ENCODE measurements at places on chromosomes 16 and 17. TPM values are rescaled to one million over a fixed set of nuclear protein-coding genes. Genes with fewer than 3 reads are reported as not detected.

The SKAP1 gene
- total RNA-seq = 60.5 TPM

- H3K4me3 ChIP-seq = peak overlapping the region; percentile 75
- peaks cover 24% of the 10 kb centered on the region for H3K36me3 ChIP-seq
- H3K27ac ChIP-seq = peak overlapping the region; percentile 42
- peaks cover 21% of the 10 kb centered on the region for H3K4me1 ChIP-seq
- DNase-seq = peak; percentile 49
Observed at GRCh38 chr17:64781014-64781756, 119.1 kb upstream of the SMURF2 start.

The SLC5A10 gene
- not detected for total RNA-seq

DNA sequence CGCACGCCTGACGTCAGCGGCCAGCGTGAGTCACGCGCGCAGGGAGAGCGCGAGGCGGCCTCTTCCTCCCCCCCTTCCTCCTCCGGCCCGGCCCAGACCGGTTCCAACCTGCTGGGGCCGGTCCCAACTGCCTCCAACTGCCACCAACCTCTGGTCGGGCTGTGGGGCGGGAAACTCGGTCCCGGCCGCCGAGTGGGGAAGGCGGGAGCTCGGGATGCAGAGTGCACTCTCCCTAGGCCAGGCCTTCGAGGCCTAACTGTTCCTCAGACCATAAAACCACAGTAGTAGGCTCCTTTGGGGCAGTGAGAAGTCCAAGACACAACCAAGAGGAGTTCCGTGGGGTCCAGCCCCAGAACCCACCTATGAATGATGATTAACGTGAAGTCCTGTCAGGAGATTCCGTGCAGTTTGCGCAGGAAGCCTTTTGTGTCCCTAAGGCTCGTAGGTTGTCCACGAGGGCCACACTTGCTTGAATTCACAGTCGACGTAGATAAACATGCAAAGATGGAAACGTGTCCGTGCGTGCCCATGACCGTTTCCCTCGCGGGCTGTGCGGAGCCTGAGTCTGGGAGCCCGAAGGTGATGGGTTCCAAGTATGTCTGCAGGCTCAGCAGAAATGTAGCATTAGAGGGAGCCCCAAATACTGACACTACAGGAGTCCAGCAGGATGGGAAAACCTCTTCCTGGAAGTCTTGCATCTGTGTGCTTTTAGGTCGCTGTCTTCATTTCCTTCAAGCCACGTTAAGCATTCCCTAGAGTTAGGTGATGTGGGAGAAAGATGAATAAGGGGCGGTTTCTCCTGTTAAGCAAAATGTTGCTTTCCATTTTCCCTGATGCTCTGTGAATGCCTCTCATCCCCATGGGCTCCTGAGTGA lies 647 bp downstream of the UNK start:
- H3K27ac ChIP-seq = peak overlapping the region; percentile 100
- H3K36me3 ChIP-seq = peaks cover 14% of the 10 kb centered on the region
- no peaks in the 10 kb centered on the region for H3K27me3 ChIP-seq

DNA sequence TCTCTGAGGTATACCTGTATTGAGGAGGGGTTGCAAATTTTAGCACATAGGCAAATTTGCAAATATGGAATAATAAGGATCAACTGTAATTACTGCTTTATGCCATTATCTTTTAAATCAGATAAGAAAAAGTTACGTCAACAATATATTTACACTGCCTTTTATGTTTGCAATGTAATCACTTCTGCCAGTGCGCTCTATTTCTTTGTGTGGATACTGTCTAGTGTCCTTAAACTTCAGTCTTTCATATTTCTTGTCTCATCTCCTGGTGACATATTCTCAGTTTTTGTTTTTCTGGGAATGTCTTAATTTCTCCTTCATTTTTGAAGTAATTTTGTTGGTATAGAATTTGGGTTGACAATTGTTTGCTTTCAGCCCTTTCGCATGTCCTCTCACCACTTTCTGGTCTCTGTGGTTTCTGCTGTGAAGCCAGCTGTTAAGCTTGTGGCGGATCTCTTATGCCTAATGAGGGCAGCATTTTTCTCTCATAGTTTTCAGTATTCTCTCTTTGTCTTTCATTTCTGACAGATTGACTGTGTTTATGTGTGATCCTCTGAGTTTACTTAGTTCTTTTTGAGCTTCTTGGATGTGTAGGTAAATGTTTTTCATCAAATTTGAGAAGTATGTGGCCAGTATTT lies 37.6 kb upstream of the ABCC11 start:
- peaks cover 12% of the 10 kb centered on the region for H3K4me1 ChIP-seq
- H3K27me3 ChIP-seq = no peaks in the 10 kb centered on the region
- H3K27ac ChIP-seq = no peak overlapping the region
- DNase-seq = no peak

GRCh38 chr17:77503916-77504651 lies 363.3 kb downstream of the SEC14L1 start:
- DNase-seq = no peak
- no peak overlapping the region for H3K4me3 ChIP-seq
- no peaks in the 10 kb centered on the region for H3K4me1 ChIP-seq

DNA sequence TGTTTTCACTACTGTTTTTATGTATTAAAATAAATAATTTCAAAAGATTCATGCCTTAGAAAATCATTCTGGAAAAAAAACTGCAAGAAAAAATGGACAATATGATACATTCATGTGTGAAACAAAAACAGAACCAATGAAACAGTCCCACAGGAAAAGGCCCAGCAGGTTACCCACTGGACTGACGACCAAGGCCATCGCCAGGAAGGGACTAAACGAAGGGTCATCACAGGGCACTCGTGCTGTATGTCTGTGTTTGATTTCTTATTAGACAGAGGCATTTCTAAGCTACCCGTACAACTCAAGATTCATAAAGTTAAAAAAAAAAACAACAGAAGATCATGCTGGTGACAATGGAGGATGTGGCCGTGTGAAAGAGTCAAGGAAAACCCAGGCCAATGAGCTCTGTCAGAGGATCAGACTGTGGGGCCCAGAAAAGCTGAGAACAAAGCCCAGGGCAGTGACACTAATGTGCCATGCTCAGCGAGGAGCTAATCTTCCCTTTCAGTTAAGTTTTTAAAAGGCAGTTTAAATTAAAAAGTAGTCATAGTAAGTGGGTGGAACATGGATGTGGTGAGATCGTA lies 31.8 kb downstream of the NSMCE1 start:
- H3K27ac ChIP-seq = peak overlapping the region; percentile 100
- no peaks in the 10 kb centered on the region for H3K27me3 ChIP-seq
- H3K4me3 ChIP-seq = peak overlapping the region; percentile 67
- H3K4me1 ChIP-seq = peaks cover 88% of the 10 kb centered on the region

The TXNL4B gene
- 17.1 TPM for total RNA-seq

The KRT24 gene
- total RNA-seq = not detected

- no peak for DNase-seq
- peaks cover 15% of the 10 kb centered on the region for H3K4me1 ChIP-seq
- no peaks in the 10 kb centered on the region for H3K36me3 ChIP-seq
Observed at GRCh38 chr17:60164697-60165096, 14.9 kb downstream of the CA4 start.

The CMTM1 gene
- total RNA-seq = 9.1 TPM

- peaks cover 7% of the 10 kb centered on the region for H3K36me3 ChIP-seq
- DNase-seq = no peak
- no peak overlapping the region for H3K27ac ChIP-seq
- no peak overlapping the region for H3K4me3 ChIP-seq
- no peaks in the 10 kb centered on the region for H3K27me3 ChIP-seq
Observed at GRCh38 chr17:82276938-82277337, 3.4 kb upstream of the CSNK1D start.

- no peaks in the 10 kb centered on the region for H3K4me1 ChIP-seq
- H3K27me3 ChIP-seq = peaks cover 9% of the 10 kb centered on the region
- no peak overlapping the region for H3K27ac ChIP-seq
- no peaks in the 10 kb centered on the region for H3K36me3 ChIP-seq
Observed at GRCh38 chr17:65470783-65471182, 90.7 kb downstream of the AXIN2 start.

DNA sequence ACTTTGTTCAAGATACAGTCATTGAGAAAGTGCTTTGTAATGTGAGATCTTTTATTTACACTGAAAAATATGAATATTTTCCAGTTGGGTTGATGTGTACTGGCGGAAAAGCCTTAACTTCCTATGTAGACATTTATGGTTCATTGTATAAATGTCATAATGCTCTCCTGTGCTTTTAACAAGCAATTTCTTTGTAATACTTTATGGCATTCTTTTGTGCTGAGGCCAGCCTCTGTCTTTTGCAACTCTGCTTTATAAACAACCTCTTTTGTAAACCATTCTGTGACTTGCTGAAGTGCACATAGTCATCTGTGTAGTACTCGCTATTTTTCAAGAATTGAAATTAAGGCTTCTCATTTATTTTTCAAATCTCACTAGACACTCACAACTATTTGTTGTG lies 291.2 kb downstream of the CDH11 start:
- no peak overlapping the region for H3K27ac ChIP-seq
- H3K36me3 ChIP-seq = no peaks in the 10 kb centered on the region
- H3K27me3 ChIP-seq = no peaks in the 10 kb centered on the region
- DNase-seq = no peak
- no peaks in the 10 kb centered on the region for H3K4me1 ChIP-seq

- H3K4me1 ChIP-seq = peaks cover 45% of the 10 kb centered on the region
- H3K4me3 ChIP-seq = peak overlapping the region; percentile 89
- peak overlapping the region; percentile 68 for H3K27ac ChIP-seq
- no peak for DNase-seq
- no peaks in the 10 kb centered on the region for H3K27me3 ChIP-seq
- H3K36me3 ChIP-seq = no peaks in the 10 kb centered on the region
Observed at GRCh38 chr17:17752821-17753321, 71.6 kb downstream of the RAI1 start.

GRCh38 chr17:29138184-29138955 lies 41.8 kb downstream of the MYO18A start:
- peaks cover 57% of the 10 kb centered on the region for H3K4me1 ChIP-seq
- H3K27me3 ChIP-seq = no peaks in the 10 kb centered on the region
- peak overlapping the region; percentile 99 for H3K27ac ChIP-seq

The BICDL2 gene
- 0.71 TPM for total RNA-seq

The FZD2 gene
- 0.53 TPM for total RNA-seq

The CES3 gene
- 10.6 TPM for total RNA-seq

DNA sequence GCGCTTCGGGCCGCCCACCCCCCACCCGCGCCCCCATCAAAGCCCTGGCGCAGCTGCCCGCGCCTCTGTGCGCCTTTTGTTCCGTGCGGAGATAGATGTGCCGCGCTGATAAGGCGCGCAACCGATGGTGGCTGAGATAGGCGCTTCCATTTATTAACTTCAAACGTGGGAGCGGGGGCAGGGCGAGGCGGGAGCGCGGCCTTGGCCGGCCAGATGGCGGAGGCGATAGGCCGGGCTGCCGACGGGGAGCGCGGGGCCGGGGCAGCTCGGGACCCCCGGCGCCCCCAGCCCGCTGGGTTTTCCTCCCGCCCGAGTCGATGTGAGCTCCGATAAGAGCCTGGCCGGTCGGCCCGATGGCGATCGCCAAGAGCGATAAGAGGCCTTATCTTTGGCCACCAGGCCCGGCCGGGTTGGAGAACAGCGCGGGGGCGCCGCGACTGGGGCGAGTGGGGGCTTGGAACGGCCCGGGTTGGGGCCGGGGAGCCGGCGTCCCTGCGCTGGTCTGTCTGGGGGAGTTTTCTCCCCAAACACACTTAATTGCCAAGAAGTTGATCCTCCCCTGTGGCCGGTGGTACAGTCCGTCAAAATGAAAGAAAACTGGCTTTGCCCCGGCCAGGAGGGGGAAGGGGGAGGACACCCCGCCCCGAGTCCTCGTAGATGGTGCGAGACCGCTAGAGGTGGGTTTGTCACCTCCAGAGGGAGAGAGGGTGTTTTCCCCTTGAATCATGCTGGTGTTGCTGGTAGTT lies 2.7 kb downstream of the ZFPM1 start:
- no peaks in the 10 kb centered on the region for H3K36me3 ChIP-seq
- H3K4me3 ChIP-seq = peak overlapping the region; percentile 68
- H3K27me3 ChIP-seq = peaks cover 6% of the 10 kb centered on the region
- peak; percentile 50 for DNase-seq
- H3K4me1 ChIP-seq = peaks cover 28% of the 10 kb centered on the region
- peak overlapping the region; percentile 91 for H3K27ac ChIP-seq

DNA sequence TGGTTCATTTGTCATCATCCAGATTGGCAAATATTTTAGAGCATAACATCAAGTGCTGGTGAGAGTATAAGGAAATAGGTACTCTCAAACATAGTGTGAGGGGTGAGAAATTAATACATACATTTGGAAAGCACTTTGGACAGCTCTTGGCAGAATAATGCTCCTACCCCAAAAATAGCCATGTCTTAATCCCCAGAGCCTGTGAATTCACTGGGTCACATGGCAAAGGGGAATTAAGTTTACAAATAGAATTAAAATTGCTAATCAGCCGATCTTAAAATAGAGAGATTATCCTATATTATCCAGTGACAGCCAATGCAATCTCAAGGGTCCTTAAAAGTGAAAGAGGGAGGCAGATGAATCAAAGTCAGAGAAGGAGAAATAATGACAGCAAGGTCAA lies 38.8 kb upstream of the ANKFN1 start:
- no peak overlapping the region for H3K4me3 ChIP-seq
- DNase-seq = no peak
- peaks cover 5% of the 10 kb centered on the region for H3K27me3 ChIP-seq
- no peak overlapping the region for H3K27ac ChIP-seq

The CHRNE gene
- 0.44 TPM for total RNA-seq

DNA sequence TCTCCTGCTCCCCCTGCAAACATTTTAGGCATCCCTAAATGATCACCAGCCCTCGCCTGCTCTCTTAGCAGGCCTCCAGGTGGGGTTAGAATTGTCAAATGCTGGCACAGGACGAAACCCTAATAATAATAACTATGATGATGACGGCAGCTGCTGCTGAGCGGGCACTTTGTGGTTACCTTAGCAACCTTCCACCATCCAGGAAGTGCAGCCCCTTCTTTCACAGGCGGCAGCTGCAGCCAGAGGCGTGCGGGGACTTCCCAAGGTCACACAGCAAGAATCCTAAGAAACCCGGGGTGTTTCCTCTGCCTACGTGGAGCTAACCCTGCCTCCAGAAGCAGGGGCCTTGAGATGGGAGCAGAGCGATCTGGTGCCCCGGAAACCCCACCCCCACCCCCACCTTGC lies 22.4 kb upstream of the EIF1 start:
- H3K27me3 ChIP-seq = peaks cover 7% of the 10 kb centered on the region
- DNase-seq = peak; percentile 53
- peak overlapping the region; percentile 97 for H3K27ac ChIP-seq

The CCL1 gene
- total RNA-seq = 98.4 TPM

- H3K4me3 ChIP-seq = peak within 1 kb of the TSS; percentile 99
- peaks cover 33% of the 10 kb centered on the region for H3K36me3 ChIP-seq
- DNase-seq = peak; percentile 93
- H3K27ac ChIP-seq = peak within 1 kb of the TSS; percentile 79
Observed at GRCh38 chr17:42019509-42020404, at the start of gene NKIRAS2. Gene NKIRAS2 (plus strand): TSS chr17:42020090. CDS start chr17:42021578, 1,488 bp downstream.

GRCh38 chr16:82024316-82024715 lies 10.7 kb upstream of the HSD17B2 start:
- H3K27me3 ChIP-seq = peaks cover 11% of the 10 kb centered on the region
- H3K36me3 ChIP-seq = no peaks in the 10 kb centered on the region
- H3K4me3 ChIP-seq = no peak overlapping the region

Data from activated T-helper 2 cell treated with anti-CD3 and anti-CD28 coated beads, Interferon-gamma antibody, Interleukin-2, Interleukin-4, amounts not matched to agents 10 μg/mL and 5 μg/mL and 100 μg/mL, durations not matched to agents 14 hours and 24 hours and 36 hours (primary cell).